H4 (cell line): ENCODE measurements at places on chromosomes 6 and 20.

DNA sequence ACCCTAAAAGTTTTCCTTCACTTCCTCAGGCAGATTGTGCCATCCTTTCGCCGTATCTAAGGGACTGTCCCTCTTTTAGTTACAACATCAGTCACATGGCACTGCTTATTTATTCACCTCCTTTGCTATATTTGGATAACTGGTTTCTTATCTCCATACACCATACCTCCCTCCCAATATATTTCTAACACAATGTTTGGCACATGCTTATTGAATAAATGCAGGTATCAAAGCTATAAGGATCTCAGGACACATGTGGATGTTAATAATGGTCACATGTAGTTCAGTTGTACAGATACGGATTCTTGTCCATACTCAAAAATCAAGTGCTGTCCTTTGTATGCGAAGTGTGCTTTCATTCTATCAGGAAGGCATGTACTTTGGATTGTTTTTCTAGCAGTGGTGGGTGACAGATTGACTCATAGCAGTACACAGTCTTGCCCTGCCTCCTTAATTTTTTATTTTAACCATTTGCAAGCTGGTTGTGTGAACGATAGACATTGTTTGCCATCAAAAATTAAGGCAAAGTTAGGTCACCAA lies 407.1 kb upstream of the RUNX2 start:
- no peak for DNase-seq

DNA sequence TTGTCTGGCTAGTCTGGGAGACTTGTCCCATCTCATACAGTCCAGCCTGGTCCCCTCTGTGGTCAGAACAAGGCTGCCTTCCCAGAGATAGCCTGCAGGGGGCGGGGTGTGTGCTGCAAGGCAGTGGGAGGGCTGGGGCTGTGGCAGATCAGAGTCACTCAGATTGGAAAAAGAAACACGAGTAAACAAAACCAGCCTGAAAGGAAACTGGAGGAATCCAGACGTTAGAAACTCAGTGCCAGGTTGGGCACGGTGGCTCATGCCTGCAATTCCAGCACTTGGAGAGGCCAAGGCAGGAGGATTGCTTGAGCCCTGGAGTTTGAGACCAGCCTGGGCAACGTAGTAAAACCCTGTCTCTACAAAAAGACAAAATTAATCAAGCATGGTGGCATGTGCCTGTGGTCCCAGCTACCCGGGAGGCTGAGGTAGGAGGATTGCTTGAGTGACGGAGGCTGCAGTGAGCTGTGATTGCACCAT lies 20.2 kb downstream of the LEMD2 start:
- DNase-seq = peak; percentile 81

DNA sequence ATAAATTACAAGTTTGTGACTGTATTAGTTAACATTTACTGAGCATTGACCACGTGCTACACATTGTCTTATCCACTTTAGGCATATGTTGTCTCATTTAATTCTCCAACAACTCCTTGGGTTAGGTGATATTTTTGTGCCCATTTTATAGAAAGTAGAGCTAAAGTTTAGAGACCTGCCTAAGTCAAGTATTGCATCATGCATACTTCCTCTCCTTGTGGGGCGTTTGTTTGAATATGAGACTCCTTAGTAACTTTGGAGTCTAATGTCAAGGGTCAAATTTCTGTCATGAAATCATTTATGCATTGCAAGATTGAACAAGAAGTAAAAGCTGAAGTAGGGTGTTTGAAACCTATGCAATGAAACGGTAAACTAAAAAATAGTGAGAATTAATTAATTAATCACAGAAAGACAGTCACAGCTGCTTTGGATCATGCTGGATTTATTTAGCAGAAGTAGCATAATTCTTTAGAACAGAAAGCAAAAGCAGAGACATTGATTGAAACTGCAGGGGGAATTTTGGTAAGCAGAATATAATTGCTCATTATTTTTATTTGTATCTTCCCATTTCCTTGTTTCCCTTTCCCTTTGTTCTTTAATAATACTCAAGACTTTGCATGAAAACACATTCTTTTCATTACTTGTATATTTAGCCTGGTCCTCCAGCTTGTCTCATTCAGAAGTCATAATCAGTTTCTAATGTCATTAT lies 1374.4 kb upstream of the GJE1 start:
- no peak for DNase-seq

DNA sequence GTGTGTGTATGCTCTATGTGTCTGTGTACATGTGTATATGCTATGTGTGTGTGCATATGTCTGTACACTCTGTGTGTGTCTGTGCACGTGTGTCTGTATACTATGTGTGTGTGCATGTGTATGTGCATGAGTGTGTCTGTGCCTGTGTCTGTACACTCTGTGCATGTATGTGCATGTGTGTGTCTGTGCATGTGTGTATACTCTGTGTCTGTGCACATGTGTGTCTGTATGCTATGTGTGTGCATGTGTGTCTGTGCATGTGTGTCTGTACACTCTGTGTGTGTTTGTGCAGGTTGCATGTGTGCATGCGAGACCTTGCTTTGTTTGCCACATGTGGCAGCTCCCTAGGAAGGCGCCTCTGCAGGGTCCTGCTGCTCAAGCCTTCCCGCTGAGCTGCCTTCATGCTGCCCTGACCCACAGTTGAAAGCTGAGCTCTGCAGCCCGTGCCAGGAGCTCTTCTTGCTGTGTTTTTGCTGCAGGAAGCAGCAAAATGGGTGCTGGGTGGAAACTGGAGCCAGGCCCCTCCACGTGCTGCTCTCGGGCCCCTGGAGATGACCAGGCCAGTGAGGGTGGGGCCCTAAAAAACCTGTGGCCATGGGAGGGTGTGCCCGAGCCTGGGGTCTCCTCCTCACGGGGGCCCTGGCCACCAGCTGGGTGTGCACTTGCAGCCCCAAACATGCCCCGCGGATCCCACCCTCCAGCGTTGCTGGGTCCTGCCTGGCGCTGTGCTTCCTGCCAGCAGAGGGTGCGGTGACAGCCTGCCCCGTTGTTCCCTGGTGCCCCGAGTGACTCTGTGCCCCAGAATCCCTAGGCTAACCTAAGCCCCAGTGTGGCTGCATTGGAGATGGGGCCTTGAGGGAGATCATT lies 109.1 kb downstream of the DACT2 start:
- no peak for DNase-seq

DNA sequence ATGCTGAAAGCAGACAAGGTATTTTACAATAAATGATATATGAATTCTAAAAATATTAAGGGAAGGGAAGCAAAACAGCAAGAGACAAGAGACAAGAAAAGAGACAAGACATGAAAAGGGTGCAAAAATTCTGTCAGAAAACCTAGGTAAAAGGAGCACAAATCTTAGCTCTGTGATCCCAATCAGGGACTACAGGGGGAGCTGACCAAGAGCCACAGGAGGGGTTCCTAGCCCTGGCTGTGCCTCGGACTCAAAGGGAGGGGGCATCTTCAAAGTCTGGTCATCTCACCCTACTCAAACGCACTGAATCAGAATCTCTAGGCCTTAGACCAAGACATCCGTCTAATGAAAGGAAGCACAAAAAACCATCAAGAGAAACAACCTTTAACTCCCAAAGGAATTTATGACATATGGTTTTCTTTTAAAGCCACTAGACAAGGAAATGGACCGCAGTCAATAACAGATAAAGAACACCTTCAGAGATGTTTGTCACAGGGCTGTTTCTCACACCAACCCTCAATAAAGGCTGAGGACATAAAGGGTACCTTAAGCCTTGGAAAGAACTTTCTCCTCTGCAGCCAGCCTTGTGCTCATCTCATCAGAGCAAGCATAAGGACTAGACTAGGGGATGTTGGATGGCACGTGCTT lies 130.4 kb upstream of the CDYL start:
- DNase-seq = no peak

GRCh38 chr6:144548536-144548935 lies 263.4 kb downstream of the UTRN start:
- no peak for DNase-seq

DNA sequence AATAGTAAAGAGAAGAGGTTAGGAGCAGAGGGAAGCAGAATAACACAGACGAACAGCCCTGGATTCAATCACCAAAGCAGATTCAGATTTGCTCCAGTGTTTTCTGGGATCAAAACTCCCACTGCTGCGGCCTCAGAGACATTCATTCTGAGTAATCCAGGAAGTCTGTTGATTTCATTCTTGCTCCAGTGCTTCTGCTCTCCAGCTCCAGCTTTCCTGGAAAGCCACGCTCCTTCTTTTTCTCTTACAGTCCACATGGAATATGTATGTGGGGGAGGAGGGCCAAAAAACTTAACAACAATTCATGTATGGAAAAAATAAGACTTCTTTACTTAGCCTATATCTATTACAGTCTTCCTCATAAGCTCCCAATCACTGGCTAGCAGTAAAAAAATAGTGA lies 26.4 kb upstream of the UST start:
- no peak for DNase-seq
